ENCODE measurements at places on chromosomes 2 and 18. TPM values are rescaled to one million over a fixed set of nuclear protein-coding genes. Genes with fewer than 3 reads are reported as not detected.

Gene TMEM214
- total RNA-seq: 90.4 TPM

Gene VWA3B
- not detected for total RNA-seq

DNA sequence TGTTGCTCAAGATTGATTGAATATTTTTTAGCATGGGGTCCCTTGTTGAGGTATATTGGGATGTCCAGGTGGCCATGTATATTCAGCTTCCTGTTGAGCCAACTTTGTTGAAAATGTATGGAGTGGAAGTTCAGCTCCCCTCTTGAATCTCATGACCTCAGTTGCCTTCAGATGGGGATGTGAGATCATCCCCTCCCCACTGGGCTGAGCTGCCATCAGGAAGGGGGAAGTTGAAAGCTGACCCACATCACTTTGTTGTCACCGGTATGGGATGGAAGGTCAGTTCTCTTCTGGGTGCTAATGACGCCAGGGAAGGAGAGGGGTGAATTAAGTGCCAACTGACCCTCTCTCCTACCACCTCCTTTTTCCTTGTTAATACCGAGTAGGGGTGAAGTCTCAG, 33.9 kb downstream of the ACOXL start:
- no peak for DNase-seq

Gene DLX1
- total RNA-seq: 3.8 TPM

DNA sequence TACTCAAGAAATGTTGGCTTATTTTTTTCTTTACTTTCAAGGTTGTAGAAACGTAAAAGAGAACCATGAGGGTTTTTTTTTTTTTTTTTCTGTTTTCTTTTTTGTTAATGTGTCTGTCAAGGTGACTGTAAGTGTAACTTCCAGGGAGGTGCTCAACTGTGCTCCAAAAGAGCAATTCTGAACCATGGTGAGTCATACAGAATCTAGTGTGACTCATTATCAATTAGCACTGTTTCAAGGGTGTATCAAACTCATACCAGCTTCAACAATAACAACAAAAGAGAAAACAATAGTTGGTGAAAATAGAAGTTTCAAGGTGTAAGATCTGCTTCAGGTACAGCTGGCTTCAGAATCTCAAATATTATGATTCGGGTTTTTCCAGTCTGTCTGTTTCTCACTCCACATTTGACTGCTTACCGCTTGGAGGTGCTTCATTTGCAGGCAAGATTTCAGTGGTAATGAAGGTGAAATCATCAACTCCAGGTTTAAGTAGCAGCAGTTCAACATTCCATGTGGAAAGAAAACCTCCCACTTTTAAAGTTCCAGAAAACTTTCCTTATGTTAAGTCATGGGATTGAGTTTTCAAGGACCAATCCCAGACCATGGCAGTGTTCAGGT, 850.6 kb downstream of the CNTNAP5 start:
- DNase-seq: no peak

Gene NOL4
- not detected for total RNA-seq

Gene UGT1A5
- not detected for total RNA-seq

Gene G6PC2
- not detected for total RNA-seq

Measured in GM23248 (cell line).